Femur (tissue), 1 donor: ENCODE measurements at places on chromosomes 16 and 17.

DNA sequence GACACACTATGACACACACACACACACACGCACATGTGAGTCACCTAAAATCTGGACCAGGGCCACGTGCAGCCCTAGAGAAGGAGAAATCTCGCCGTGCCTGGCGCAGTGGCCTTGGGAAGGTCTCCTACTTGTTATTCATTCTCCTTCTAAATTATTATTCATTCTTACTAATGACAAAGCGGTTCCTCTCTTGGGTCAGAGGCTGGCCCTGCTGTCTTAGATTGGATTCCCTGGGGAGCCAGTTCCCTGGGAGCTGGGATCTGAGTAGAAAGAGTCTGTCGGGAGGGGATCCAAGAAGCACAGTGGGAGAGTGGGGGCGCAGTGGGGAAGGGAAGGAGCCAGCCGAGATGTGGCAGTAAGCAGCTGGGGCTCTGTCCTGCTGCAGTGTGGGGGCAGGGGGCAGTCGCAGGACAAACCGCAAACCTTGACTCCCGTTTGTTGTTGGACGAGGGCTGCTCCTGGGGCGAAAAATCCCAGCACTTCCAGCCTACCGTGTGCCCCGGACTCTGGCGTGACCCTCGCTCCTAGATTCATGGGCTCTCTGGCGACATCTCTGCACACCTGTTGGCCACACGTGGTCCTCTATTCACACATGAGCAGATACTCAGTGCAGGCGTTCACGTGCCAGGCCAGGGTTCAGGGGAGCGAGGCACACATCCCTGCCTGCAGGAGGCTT lies 18.7 kb upstream of the JPH3 start:
- no peak for DNase-seq

GRCh38 chr16:88436796-88437195 lies 16.3 kb upstream of the ZFPM1 start:
- DNase-seq = no peak

- DNase-seq = peak; percentile 15
Observed at GRCh38 chr17:27408891-27409290, 47.4 kb upstream of the KSR1 start.

DNA sequence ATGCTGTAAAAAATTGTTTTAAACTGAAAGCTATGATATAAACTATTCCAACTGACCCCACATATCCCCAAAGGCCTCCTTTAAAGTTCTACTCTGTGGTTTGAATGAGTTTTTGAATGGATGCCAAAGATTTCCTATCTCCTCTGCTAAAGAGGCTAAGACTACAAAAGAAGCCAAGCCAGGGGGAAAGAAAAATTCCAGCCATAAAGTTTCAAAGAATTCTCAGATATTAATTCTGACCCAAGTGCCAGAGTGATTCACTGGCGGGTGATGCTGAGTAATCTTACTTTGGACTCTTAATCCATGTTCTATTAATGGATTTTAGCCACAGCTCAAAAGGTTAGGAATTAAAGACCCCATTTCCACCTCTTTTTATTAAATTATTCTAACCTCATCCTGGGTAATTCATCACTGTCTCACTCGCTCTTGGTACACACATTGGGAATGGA lies 60.7 kb downstream of the HS3ST3A1 start:
- DNase-seq = no peak

DNA sequence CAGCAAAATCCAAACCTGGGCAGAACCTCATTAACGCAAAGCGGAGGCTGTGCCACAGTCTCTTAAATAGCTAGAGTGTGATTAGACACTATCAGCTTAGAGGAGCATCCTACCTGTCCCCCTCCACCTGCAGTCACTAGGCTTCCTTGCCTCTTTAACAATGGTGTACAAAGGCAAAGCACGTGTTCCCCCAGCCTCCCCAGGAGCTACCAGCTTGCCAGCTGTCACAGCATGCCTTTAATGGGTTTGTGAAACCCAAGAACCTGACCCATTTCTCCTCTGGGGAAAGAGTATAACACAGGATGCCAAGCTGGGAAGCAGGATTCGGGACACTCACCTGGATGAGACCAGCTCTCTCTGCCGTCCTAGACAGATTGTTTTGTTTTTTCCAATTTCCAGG lies 37.2 kb upstream of the TBX2 start:
- no peak for DNase-seq

GRCh38 chr16:1794221-1794871 lies 841 bp upstream of the IGFALS start:
- no peak for DNase-seq

- DNase-seq = no peak
Observed at GRCh38 chr17:67107811-67108775, 63.7 kb downstream of the CACNG1 start.

DNA sequence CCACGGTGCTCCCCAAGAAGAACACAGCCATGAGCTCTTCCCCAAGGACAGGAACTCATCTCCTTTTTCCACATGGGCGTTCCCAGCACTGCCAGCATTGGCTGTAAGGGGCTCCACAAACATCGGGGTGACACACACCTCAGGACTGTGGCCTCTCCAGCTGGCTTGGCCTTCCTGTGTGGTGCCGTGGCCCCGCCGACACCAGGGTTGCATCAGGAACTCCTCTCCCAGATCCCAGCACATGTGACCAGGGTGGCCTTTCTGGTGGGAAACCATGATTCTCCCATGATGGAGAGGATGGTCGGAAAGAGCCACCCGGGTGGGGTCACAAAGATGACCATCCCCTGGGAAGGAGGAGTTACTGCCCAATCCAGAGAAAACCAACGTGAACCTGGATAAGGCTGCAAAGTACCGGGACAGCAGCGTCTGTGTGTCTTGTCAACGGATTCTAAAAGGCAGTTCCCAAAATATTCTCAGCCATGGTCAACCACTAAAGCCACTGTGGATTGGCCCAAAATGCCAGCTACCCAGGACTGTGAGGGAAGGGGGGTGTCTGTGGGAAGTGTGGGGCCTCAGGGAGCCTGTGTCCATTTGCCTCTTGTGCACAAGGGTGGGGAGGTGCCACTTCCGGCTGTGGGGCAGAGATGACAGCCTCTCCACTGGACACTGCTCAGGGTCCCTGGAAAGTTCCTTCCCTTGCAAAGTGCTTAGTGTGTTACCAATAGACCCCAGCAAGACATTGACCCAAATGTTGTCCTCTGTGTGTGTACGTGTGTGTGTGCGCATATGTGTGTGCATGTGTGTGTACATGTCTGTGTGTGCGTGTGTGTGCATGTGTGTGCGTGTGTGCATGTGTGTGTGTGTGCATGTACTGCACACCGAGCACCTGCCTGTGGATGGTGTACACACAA lies 78.0 kb upstream of the CBX4 start:
- DNase-seq = no peak

DNA sequence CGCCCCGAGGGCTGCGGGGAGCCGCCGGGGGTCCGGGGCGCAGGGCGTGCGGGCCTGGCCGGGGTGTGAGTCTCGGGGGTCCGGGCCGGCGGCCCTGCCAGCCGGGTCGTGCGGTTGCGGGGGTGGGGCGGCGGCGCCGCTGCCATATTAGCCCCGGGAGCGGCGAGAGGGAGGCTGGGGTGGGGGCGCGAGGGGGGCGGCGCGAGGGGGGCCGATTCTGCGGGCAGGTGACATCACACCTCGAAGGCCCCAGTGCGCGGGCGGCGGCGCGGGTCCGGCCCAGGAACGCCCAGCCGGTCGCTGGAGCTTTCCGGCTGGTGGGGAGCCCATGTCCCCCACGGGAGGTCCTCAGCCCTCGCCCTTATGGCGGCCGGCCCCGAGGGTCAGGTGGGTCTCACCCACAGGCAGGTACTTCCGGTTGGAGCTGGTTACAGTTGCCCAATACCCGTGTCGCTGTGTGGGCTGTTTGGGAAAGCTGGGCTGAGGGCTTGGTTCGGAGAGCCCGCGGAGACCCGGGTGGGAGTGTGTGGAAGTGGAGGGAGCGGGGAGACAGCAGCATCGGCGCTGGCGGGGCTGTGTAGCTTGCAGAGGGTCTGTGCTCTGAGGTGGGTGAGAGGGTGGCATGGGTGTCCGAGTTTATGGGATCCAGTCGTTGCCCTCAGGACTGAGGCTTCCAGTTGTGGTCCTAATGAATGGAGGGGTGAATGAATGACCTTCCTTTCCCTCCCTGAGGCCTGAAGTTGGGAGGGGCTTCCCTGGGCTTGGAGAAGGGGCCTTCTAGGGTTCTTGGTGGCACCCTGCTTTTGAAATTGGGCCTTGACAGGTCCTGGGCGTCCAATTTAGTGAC lies 804 bp downstream of the ATP6V0C start:
- DNase-seq = peak; percentile 60

DNA sequence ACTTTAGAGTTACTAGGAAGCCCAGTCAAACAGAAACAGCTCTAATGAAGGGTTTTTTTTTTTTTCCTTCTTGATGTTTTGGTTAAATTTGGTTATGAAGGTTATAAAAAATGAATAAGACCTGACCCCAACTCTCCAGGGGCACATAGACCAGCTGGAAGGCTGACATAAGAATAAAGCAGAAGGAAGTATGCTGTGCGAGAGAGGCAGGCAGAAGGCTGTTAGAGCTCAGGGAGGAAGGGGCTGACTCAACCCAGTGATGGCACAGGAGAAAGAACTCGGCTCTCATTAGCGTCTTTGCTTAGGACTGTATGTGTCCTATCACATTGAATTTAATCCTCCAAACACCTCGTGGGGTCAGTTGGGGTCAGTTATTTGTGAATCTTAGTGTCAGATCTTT lies 474.6 kb downstream of the PMP22 start:
- peak; percentile 38 for DNase-seq

GRCh38 chr16:49634235-49635008 lies 221.5 kb downstream of the ZNF423 start:
- DNase-seq = no peak

DNA sequence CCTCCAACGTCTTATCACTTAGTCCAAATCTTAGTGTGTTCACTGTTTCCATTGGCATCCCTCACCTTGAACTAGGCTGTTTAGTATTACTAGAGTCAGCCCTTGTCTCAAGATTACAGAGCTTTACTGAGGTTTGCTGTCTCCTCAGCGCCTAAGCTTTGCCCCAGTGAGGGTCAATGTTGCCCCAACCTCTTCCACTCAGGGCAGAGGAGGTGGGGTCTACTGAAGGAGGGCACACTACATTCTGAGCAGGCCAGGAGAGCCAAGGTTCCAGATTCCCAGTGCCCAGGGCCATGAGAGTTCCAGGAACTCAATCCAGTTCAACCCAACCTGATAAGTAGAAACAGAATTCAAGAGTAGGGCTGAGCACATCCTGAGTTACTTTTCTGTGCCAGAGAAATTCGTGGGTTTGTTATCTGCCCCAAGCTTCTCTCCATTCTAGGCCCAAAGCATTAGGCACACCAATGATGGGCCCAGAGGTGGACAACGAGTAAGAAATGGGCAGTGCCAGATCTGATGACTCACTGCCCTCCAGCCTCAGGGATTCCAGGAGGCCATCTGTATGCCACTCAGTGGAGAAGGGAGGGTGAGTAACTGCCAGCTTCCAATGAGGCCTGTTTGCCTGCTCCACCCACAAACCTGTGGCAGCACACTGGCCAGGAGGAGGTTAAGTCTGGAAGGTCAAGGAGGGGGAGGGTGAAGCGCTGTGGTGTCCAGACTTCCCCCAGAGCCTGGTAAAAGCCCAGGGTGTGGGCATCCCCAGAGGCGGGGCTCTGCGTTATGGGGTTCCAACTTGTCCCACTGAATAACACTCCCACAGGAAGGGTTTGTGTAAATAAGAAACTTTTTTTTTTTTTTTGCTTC lies 8.2 kb downstream of the TUBG2 start:
- no peak for DNase-seq

GRCh38 chr17:31008374-31009041 lies 37.7 kb downstream of the RNF135 start:
- peak; percentile 71 for DNase-seq

- DNase-seq = no peak
Observed at GRCh38 chr17:66449418-66449977, 147.1 kb downstream of the PRKCA start.

DNA sequence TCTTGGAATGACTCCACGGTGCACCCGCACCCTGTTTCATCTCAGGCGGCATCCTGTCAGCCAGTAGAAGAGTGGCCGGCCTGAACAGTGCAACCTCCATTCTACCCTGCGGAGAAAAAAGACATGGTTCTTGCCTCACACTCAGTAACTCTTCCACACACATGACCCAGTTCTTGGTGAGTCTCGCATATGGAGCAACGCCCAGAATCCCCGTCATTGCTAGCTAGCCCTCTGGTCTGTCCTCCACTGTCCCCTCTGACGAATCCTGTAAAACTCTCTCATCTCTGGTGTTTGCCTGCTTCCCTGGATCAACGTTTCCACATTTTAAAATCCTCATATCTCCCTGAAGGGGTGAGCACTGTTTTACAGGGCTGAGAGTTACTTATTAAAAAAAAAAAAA lies 4.2 kb upstream of the RDM1 start:
- no peak for DNase-seq

GRCh38 chr17:39908789-39909352 lies 9.6 kb downstream of the GSDMB start:
- DNase-seq = no peak

GRCh38 chr17:75488693-75489510 lies 26.4 kb downstream of the CASKIN2 start:
- DNase-seq = no peak
